ENCODE measurements at places on chromosomes 5 and 9. TPM values are rescaled to one million over a fixed set of nuclear protein-coding genes. Genes with fewer than 3 reads are reported as not detected.

- DNase-seq, result no peak
Measured at GRCh38 chr9:21392270-21392669, 7.1 kb upstream of the IFNA2 start.

GRCh38 chr5:65866837-65867521 lies 59.4 kb upstream of the ERBIN start:
- no peak for DNase-seq

DNA sequence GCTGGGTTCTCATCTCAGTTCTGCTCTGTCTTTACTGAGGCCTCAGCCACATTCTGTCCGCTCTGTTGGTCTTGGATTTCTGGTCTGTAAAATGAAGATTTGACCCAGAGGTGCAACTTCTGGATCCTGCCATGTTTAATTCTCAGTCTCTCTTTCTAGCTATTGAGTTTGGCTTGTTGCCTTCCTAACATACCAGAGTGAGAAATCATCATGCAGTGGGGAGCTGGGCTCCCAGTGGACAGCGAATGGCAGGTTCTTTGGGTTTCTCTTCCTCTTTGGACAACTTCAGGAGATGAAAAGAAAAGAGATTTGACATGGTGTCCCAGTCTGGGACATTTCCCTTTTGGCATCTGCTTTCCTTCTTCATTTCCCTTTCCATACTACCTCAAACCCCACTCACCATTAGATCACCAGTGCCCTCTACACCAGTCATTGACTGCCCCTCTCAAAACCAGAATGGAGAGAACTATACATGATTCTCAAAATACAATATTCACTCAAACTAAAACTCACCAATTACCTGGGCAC lies 334.7 kb downstream of the ACTL7B start:
- no peak for DNase-seq

GRCh38 chr9:125398243-125398642 lies 136.6 kb downstream of the GAPVD1 start:
- DNase-seq, result no peak

The PDCD1LG2 gene
- total RNA-seq, result 3.5 TPM

DNA sequence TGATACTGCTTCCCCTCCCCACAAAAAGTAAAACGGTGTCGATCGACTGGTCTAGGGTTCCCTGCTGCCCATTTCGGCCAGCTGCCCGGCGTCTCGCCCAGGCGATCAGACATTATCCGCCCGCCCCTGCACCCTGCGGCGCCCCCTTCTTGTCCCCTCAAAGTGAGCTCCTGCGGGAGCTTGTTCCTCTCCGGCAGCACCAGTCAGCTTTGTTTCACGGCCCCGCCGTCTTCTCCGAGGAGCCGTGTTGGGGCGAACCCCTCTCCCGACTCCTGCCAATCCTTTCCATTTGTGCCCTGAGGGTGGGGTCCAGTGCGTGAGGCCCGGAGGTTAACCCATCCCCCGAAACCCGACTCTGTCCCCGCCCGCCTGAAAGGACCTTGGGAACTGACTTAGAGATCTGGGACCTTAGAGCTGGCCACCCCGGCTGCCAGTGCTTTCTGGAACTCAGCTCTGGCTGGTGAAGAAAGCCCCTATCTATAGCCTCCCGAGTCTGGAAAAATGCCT lies 518 bp downstream of the UBE2B start:
- DNase-seq, result no peak

GRCh38 chr5:136615251-136616119 lies 250.1 kb upstream of the TRPC7 start:
- no peak for DNase-seq

GRCh38 chr5:95219411-95219810 lies 65.5 kb downstream of the MCTP1 start:
- no peak for DNase-seq

- DNase-seq, result no peak
Measured at GRCh38 chr9:115674091-115674490, 479.5 kb upstream of the PAPPA start.

DNA sequence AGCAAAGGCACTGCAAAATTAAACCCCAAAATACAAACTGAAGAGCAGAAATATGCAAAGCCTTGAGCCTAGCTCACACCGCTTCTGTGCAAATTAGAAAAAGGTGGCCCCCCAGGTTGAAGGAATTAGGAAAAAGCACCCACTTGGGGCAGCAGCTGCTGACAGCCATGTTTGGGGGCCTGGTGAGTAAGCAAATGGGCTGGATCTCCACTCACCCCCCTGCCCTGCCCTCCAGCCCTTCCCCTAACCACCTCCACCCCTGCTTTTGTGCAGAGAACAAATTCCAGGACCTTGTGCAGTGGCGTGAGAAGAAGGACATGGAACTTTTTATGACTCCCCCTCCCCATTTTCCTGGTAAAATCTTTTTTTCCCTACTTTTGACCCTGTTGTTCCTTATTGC lies 92.0 kb upstream of the DNAH5 start:
- no peak for DNase-seq

The TRAF1 gene
- 9.0 TPM for total RNA-seq

The ANKRD18B gene
- total RNA-seq, result not detected

- no peak for DNase-seq
Measured at GRCh38 chr9:98109052-98109451, 10.0 kb downstream of the TRIM14 start.

The IFNA2 gene
- total RNA-seq, result not detected

The IL4 gene
- total RNA-seq, result not detected

DNA sequence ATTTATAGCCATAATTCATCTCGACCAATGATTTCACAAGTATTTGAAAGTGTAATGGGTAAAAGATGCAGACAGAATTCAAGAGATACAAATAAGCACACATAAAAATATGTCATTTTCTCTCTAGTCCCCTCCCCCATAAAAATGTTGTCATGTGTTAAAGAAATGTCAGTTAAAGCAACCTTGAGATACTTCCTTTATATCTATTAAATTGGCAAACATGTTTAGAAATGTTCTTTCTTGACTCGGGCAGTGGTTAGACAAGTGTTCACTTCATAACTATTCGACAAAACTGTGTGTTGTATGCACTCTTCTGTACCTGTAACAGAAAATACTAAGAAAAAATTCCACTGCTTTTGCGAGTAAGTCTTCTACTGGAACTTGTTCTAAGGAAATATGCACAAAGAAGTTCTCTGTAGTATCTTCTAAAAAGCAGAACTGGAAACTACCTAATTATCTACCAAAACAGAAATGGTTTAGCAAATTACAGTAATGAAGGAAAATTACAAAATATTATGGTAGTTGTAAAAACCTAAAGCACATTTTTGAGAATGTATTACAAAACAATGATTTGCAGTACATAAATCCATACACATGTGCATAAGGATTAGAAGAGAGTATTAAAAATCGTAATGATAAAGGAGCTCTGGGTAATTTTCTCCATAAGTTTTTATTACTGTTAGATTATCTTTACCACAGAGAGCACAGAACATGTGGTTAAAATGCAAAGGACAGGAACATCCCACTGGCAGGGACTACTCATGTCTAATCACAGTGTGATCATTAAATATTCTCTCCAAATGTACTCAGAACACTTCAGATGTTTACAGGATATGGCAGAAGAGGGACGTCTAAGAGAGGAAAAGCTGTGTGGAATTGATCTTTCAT lies 35.9 kb downstream of the FBXW2 start:
- DNase-seq, result no peak

The SLC6A19 gene
- not detected for total RNA-seq

The QRFP gene
- not detected for total RNA-seq

The CCL21 gene
- total RNA-seq, result 30.0 TPM

DNA sequence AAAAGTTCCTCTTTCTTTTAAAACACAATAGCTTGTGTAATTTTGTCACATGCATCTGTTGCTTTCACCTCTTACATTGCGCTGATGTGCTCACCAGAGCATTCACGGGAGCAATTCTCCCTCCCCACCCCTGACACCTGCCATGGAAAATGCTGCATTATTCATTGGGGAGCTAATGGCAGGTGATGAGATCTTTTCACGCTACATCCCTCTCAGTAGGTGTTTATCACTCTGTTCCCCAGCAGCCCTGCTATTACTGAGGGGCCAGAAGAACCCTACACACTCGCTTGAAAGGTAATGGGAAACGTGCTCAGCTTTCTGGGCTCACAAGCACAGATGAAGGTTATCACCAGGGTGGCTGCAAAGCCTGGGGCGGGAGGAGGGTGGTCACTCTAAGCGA lies 398.0 kb downstream of the PSAT1 start:
- DNase-seq, result no peak

GRCh38 chr9:37033682-37034304 lies at the start of gene PAX5:
TSS of gene PAX5 (minus strand) at chr9:37034268. CDS start at chr9:37034031, 237 bp downstream.
- no peak for DNase-seq

- no peak for DNase-seq
Measured at GRCh38 chr5:174176511-174176910, 131.0 kb downstream of the NSG2 start.

DNA sequence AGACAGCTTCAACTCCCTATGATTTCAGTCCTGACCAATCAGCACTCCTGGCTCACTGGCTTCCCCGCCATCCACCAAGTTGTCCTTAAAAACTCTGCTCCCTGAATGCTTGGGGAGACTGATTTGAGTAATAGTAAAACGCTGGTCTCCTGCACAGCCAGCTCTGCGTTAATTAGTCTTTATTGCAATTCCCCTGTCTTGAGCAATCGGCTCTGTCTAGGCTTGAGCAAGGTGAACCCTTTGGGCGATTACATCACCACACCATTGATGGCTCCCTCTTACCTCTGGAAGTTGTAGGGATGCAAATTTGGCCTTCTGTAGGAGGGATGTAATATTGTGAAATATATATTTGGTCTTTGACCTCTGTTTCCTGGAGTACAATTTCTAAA lies 2.9 kb upstream of the SLC23A1 start:
- DNase-seq, result no peak

GRCh38 chr9:105129731-105130130 lies 114.7 kb upstream of the SLC44A1 start:
- no peak for DNase-seq

The SH2D3C gene
- total RNA-seq, result 20.8 TPM

The CRHBP gene
- total RNA-seq, result 4.3 TPM

DNA sequence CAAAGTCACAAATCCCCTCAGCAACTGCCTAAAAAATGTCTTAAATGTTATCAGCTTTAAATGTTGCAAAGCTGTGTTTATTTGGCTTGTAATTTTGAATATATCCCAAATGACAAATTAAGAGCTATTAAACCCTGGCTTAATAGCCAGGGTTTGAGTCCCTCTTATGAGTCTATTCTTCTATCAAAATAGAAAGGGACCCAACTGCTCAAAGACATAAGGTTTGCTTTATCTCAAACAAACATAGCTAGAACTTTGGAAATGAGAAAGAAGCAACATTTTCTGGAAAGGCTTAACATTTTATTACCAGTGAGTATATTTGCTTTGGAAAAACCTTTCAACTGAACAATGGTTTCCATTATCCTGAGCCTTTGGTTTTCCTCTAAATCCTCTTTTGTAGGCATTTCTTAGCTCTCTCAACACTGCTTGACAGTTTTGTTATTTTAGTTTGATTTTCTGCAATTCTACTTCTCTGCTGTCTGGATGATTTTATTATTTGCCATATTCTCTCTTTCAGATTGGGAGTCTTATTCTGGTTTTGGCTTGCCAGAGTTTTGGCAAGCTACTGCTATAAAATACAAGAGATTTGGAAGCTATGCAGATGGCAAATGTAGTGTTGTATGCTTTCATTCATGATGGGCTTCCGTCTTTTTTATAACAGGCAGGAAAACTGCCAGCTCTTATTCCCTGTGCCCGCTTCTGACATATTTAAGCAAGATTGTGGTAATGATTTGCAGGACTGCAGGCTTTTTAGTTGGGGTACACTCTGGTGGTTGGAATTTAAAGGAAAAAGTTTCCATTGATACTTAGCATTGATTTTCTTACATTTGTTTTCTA lies 734.9 kb downstream of the DTWD2 start:
- DNase-seq, result no peak

DNA sequence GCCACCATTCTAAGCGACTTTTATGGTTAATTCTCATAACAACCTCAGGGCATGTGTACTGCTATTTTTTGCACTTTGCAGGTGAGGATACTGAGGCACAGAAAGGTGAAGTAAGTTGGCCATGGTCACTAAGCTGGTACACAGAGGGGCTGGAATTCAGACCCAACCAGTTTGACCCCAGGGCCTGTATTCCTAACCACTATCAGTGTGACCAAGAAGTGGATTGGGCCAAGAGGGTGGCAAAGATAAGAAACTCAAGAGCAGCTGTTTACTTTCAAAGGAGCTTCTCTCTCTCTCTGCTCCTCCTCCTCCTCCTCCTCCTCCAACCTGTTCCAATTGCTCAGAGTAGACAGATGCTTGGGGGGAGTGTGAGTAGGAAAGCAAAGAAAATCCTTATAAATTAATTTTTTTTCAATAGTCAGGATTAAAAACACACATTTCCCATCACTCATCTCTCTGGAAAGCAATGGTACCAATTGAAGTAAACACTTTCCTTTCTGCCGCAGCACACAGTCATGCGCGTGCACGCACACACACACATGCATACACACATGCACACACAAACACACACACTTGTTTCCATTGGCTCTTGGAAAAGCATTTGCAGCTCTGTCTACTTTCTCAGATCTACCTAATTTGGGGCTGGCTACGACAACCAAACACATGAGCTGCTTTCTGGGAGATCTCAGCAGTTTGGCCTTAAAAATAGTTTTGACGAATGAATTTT lies 736.7 kb upstream of the WWC1 start:
- no peak for DNase-seq

DNA sequence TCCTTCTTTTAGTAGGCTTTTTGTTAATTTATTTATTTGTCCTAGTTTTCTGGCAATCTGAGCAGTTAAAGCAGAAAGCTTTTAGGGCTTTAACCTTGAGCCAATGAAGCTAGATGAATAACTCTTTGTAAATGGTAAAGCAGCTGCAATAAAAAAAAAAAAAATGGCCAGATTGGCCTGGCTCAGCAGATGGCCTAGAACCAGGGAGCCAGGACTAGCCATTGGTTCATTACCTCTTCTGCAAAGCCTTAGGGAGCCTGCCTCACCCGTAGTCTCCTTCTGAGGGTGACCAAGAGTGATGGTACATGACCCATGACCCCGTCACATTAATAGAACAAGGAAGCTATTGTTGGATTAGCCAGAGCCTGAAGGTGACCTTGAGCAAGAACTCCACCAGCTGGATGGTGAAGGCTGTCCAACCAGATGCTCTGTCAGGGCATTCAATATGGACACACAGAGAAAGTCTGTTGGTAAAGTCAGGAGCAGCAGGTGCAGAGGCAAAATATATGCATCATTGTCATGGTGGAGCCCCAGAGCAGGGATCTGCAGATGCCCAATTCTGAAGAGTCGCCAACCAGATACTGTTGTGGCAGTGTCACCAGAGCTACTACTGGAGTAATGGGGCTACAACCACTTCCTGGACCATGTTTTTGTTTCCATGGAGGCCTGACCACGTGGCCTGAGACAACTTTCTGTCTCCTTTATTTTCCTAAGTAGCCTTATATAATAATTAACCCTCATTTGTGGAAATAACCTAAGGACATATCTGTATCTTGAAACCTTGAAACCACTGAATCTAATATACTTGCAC lies 100.7 kb downstream of the MTX3 start:
- DNase-seq, result no peak

GRCh38 chr5:76488969-76489368 lies 85.9 kb downstream of the IQGAP2 start:
- no peak for DNase-seq

Measured in omental fat pad (tissue), 4 donors.